ENCODE measurements at places on chromosomes 2 and 18.

- no peak for DNase-seq
Observed at GRCh38 chr2:212112401-212112800, 426.2 kb downstream of the ERBB4 start.

GRCh38 chr2:167198009-167198408, 309.7 kb downstream of the XIRP2 start:
- DNase-seq: no peak

- no peak for DNase-seq
Observed at GRCh38 chr2:241887806-241888522, 18.4 kb downstream of the RTP5 start.

DNA sequence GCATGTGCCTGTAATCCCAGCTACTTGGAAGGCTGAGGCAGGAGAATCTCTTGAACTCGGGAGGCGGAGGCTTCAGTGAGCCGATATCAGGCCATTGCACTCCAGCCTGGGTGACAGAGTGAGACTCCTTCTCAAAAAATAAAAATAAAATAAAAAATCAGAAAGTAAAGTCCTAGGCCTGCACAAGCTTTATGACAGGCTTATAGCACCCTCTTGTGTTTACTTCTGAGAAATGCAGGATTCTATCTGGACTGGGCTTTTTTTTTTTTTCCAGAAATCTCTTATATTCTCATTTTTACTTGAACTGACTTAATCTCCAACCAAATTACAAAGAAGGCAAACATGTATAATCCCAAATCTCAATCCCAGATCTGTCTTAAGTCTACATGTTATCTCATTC, 26.1 kb upstream of the REG3G start:
- no peak for DNase-seq

- DNase-seq: no peak
Observed at GRCh38 chr2:105450471-105450870, 51.6 kb upstream of the FHL2 start.

DNA sequence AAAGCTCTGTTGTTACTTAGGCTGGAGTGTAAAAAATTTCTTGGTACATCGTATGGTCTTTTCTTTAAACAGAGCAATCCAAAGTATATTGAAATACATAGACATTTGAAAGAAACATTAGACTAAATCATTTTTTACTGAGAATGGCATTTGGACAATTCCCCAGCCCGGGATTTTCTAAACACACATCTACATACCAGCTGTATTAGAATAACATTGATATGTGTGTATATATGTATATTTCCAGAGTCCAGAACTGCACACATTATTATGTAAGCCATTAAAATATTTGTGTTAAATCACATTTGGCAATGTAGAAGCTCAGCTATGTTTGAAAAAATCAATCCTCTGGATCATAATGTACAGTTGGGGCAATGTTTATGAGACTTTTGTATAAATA, 1853.6 kb upstream of the LRRTM1 start:
- no peak for DNase-seq

DNA sequence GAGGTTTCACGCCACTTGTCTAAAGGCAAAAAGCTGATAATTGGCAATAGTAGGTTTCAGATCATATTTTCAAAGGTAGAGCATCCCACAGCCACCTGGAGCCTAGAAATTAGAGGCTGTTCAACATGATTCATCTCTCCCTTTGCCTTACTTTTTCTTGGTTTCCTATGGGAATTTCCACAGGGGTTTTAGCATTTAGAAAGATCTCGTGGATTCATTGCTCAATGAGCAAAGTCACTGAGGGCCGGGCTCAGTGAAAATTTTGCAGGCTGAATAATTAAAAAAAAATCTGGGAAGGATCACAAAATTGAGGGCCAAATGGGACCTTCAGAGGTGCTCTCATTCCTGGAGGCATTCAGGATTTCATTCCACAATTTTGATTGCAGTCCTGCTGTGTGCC, 137.1 kb downstream of the VAPA start:
- DNase-seq: no peak

- DNase-seq: no peak
Observed at GRCh38 chr18:8186413-8186812, 422.8 kb upstream of the RAB12 start.

- peak; percentile 88 for DNase-seq
Observed at GRCh38 chr2:217314021-217314460, 454.2 kb upstream of the TNP1 start.

- no peak for DNase-seq
Observed at GRCh38 chr2:187075199-187075635, 226.2 kb upstream of the ZSWIM2 start.

DNA sequence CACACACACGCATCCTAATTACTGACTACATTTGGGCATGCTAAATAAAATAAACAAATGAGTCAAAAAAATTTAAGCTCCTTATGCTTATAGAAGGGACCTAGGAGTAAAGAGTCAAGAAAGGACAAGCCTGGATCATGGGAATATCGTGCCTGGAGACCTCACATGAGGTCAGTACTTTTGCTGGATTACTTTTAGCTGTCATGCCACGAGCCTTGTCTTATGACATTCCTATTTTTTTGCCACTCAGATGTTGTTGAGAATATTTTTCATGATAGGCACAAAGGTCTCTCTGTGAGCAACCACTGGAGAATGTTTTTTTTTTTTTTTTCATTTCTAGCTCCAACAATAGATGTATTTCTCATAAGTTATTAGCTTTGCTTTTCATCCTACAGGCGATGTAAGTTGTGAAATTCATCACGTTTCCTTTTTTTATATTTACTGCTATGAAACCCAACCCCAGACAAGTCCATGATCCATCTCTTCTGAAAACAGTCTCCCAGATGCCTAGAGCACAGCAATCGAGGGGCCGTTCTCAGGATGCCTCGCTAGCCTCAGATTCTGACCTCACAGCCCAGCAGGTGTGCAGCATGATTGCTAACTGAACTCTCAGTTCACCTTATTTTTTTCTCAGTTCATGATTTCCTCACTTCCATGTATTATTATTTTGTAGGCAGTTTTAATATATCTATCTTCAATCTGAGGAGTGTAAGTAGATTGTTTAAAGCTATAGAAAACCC, 464.5 kb downstream of the IRS1 start:
- DNase-seq: no peak

GRCh38 chr2:56333812-56334485, 150.2 kb downstream of the CCDC85A start:
- no peak for DNase-seq

DNA sequence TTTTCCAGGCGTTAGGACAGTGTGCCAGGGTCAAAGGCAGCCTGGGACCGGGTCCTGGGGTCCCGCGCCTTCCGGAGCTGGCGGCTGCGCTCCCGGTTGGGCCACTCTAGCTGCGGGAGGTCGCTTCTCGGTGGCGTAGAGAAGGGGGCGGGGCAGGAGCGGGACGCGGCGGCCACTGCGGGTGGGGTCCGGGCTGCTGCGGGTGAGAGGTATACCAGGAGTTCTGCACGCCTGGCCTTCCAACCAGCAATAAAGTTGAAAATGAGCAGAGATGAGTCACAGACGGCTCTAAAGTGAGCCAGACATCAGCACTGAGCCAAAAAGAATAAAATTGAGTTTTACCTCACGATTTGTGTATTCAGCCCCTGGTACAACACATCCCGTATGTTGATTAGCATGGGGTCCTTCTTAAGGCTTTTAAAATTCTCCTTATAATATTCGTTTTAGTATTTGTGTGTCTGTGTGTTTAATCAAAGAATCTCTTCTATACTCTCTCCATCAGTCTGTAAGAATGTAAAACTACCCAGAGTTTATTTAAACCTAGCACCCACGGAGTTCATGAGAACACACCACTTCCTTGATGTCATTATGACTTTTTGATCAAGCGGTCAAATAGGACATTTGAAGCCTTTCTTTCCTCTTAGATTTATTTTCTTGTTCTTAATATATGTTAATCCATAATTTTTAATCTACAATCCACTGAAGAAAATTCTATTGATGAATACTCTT, at the start of gene C1GALT1C1L:
Gene C1GALT1C1L (minus strand): TSS at position 108 of the 729 bp plus-strand sequence. CDS start 107 bp downstream, at position 1.
- DNase-seq: peak; percentile 13

- DNase-seq: no peak
Observed at GRCh38 chr2:237257471-237257951, 156.5 kb downstream of the COL6A3 start.

DNA sequence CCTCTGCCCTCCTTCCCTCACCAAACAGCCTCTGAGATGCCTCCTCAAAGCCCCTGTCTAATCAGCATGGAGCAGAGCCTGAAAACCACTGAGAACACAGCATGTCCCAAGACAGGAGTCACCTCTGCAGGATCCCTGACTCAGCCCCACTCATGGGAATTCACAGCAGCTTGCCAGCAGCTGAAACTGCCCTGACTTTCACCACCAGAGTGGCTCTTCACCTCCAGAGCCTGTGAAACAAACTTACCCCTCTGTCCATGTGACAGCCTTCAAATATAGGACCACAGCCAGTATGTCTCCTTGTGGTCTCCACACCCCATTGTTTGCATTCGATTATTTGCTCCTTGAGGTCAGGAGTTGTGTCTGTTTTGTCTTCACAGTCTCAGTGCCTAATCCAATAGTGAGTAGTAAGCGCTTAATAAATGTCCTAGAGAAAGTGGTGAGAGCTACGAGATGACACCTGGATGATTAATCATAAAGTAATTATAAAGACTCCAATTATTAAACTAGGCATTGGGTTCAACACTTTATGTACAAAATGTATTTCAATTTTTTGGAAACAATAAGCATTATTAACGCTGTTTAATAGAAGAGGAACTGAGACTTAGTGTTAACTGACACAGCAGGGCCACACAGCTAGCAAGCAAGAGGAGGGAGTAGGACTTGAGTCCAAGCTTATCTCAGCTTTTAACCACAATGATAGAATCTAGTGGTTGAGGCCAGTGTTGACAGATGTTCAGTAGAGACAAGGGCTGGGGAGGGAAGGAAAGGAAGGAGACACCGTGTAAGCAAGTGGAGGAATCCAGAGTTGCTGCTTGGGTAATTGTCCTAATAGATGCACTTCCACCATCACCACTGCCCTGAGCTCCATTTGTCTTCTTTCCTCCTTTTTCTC, 358.7 kb upstream of the TNP1 start:
- no peak for DNase-seq

GRCh38 chr18:39946623-39947061, 2008.4 kb upstream of the PIK3C3 start:
- DNase-seq: no peak

GRCh38 chr2:235841863-235842262, 326.3 kb downstream of the GBX2 start:
- DNase-seq: no peak
